GM03348 (cell line): ENCODE measurements at places on chromosomes 1 and 21.
A peak's percentile ranks its signal among the peaks of the same experiment; 100 is the strongest.

DNA sequence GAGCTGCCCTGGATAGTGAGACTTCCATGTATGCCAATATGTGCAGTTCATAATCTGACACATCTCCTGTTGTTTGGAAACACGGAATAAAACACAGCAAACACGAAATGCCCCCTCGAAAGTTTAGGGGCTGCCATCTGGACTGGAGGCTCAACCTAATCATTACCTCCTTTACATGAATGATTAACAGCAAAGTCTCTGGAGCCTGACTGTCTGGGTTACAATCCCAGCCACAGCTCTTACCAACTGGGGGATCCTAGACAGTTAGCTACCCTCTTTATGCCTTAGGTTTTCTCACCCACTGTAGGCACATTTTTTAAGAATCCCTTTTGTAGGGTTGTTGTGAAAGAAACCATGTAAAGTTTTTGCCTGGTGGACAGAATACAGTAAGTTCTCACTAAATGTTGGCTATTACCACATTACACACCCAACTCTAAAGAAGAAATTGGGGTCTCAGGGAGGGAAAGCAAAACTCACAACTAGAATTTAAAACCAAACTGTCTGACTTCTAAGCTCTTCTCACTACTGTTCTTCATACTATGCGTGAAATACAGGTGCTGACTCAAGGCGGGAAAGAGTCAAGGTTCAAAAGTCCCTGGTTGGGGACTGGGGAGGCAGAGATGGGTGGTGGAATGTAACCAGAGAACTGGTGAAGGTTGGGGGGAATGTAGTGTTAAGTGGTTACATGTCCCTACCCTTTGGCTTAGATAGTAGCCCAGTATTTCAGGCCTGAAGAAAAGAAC lies 24.2 kb downstream of the CYP4A22 start:
- no peak for DNase-seq

DNA sequence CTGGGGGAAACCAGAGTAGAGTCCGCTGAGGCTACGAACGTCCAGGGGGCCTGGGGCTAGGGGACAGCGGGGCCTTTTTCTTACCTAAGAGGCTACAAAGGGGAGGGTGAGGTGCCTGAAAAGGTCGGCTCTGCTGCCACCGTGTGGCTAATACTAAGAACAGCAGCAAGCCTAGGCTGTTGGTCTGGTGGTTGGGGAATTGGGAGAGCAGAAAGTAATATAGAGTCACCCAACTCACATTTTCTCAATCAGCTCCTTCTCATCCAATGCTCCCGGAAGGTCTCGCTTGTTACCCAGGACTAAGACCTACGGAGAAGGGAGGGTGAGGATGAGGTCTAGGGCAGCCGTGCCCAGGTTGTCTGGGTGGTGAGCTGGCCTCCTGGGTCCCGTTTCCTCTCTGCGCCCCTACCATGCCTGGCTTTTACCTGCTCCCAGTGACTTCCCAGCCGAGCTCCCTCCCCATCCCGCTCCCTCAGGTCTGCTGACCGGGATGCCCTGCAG lies 9.3 kb downstream of the ARL8A start:
- peak; percentile 92 for DNase-seq

- peak; percentile 88 for DNase-seq
These were observed 4.5 kb downstream of the C1orf232 start for GRCh38 chr1:26164036-26164860.

GRCh38 chr1:192702212-192702902 lies 66.4 kb downstream of the RGS13 start:
- DNase-seq, result peak; percentile 45

DNA sequence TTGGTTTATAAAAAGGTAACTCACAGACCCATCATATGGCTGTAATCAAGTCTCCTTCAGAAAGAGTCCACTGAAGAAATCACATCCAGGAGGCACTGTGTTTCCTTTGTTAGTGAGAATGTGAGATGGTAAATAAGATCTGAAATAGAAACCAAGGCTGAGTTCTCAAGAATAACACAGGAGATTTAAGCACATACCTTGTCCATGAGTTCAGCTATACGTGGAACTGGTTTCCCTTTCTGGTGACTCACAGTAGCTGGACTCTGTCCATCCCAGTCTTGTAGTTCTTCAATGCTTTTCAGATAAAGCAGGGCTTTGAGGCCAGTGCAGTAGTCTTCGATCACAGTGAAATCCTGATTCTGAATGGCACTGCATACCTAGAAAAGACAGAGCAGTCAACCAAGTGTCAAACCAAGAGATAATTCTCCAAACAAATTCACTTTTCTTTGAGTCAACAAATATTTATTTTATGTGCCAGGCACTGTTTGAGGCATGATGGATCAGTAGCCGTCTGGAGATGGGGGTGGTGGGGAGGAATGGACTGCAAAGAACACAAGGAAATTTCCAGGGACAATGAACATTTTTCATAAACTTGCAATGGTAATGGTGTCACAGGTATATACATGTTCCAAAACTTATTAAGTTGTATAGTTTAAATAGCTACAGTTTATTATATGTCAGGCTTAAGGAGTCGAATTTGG lies 471.4 kb downstream of the PTBP2 start:
- peak; percentile 64 for DNase-seq

- DNase-seq, result no peak
These were observed 56.3 kb upstream of the GPR153 start for GRCh38 chr1:6317098-6317760.

GRCh38 chr1:177008653-177009052 lies 155.9 kb downstream of the ASTN1 start:
- no peak for DNase-seq

- peak; percentile 37 for DNase-seq
These were observed 340.4 kb upstream of the VAMP3 start for GRCh38 chr1:7430691-7431090.

DNA sequence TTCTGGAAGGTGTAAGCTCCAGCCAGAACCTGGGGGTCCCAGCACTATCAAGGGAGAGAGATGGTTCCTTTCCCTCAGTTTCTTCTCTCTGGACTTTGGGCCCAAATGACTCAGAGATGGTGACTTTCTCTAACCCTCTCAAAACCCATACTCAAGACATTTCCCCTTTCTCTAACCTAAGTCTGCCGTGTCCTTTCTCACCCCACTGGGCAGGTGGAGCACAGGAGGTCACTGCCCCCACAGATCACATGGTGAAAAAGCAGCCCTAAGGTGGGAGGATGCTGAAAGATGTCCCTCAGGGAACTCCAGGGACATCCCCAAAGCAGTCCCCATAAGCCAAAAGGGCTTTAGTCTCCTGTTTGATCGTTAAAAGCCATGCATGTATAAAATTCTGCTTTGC lies 173.7 kb downstream of the HIVEP3 start:
- DNase-seq, result no peak

DNA sequence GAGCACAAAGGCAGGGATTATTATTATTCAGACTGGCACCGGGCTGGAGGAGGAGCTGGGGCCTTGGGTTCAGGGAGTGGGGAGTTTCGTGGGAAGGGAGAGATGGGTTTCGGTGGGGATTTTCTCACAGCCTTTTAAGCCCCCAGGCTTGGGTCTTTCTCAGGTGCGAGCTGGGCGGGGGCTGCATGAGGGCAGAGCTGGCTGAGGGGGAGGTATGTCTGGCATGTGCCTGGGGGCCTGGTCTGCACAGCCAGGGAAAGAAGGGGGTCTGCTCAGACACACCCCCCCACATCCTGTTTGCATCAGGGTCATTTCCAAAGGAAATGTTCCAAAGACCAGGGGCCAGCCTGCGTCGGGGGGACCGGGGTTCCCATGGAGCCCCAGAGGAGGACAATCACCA lies 21.6 kb downstream of the GRHL3 start:
- no peak for DNase-seq

GRCh38 chr1:215146240-215146975 lies 63.9 kb downstream of the KCNK2 start:
- DNase-seq, result no peak

DNA sequence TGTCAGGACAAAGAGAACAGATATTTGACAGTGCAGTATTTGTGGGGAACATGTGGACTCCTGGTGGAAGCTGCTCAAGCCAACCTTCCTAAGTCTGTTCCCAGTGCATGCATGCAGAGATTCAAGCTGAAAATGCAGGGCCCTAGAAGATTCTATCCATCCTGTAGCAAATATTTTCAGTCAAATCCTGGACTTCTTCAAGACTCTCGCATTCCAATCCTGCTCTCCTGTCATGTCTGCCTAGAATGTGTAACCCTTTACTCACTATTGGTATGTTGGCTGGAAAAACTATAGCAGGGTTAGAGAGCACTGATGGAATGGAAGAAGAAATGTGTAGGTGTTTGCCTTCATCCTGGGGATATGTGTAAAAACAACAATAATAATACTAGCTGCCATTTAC lies 385.6 kb upstream of the PKN2 start:
- DNase-seq, result no peak

DNA sequence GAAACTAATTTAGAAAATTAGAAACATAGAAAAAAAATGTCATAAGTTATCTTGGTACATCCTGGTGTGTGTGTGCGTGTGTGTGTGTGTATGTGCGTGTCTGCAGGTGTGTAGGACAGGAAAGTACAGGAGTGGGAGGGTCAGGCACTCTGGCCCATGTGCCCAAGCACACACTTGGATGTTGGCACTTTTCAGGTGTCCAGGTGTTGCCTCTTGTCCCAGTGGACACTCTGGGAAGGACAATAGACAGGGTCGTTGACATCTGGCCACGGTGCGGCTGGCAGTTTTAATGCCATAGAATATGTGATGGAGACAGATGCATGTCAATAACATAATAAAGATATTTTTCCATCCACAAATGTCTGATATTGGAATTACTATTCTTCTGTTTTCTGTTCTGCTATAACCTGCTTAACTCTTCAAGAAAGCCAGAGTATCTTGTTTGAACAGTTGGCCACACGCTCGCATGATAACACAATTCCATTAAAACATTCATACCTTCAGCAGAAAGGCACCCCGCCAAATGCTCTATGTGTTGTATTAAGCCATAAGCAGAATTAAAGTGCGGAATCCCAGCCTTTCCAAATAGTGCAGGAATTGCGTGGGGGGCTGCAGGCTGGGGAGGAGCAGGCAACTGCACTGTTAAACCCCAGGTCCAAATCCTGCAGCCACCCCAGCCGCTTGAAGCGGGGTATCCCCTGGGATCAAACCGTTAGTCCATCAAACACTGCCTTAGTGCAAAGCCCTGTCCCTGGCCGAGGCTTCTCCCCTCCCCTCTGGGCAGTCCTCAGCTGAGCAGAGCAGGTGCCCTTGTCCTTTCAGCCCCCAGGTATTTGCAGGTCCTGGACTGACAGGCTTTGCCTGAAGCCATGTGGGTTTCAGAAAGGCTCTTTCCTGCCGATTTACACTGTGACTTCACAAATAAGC lies 390.0 kb downstream of the CAMTA1 start:
- DNase-seq, result no peak

GRCh38 chr1:172400722-172401105 lies 19.8 kb upstream of the C1orf105 start:
- no peak for DNase-seq

DNA sequence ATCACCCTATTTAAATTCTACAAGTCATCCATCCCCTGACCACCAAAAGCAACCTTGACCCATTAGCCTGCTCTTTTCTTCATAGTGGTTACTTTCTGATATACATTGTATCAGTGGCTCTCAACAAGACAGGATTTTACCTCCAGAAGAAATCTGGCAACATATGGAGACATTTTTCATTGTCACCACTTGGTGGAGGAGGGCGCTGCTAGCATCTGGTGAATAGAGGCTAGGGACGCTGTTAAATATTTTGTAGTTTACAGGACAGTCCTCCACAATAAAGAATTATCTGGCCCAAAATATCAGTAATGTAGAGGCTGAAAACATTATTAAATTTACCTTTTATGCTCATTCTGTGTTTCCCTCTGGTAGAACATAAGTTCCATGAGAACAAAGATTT lies 6.1 kb downstream of the HSPA13 start:
- no peak for DNase-seq

GRCh38 chr1:164914208-164914607 lies 355.2 kb downstream of the PBX1 start:
- peak; percentile 20 for DNase-seq

- no peak for DNase-seq
These were observed 126.0 kb downstream of the SYF2 start for GRCh38 chr1:25106352-25106751.

- peak; percentile 45 for DNase-seq
These were observed 1.1 kb downstream of the LRRC8C start for GRCh38 chr1:89633800-89634625.
